ENCODE measurements at places on chromosomes 12 and 14.
A peak's percentile ranks its signal among the peaks of the same experiment; 100 is the strongest.

DNA sequence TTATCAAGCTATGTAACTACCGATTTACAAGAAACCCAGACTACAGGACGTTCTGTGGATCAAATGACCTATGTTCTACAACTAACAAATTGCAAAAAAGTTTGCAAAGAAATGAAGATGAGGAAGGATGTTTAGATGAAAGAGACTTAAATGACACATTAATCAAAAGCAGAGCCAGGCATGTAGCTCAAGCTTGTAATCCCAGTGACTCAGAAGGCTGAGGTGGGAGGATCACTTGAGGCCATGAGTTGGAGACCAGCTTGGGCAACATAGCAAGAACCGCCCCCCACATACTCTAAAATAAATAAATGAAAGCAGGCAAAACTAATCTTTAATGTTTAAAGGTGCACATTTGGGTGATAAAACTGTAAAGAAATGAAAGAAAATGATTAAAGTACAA lies 331.9 kb downstream of the BTG1 start:
- peak; percentile 41 for DNase-seq

DNA sequence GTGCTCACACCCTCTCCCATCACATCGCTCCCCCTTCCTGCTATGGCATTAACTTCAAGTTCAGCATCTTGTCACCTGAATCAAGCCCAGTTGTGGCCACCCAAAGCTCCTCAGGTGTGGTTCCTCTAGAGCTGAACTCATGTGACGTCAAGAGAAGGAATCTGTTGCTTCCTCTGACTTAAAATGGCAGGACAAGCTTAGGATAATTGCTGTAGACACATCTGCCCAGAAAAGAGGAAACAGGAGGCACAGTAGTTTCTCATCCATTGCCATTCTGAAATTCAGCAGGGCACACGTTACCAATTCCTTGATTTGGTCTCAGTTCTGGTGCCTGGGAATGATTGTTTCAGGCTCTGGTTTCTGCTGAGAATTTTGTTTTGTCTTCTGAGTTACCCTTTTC lies 52.1 kb downstream of the RCOR1 start:
- DNase-seq = no peak

DNA sequence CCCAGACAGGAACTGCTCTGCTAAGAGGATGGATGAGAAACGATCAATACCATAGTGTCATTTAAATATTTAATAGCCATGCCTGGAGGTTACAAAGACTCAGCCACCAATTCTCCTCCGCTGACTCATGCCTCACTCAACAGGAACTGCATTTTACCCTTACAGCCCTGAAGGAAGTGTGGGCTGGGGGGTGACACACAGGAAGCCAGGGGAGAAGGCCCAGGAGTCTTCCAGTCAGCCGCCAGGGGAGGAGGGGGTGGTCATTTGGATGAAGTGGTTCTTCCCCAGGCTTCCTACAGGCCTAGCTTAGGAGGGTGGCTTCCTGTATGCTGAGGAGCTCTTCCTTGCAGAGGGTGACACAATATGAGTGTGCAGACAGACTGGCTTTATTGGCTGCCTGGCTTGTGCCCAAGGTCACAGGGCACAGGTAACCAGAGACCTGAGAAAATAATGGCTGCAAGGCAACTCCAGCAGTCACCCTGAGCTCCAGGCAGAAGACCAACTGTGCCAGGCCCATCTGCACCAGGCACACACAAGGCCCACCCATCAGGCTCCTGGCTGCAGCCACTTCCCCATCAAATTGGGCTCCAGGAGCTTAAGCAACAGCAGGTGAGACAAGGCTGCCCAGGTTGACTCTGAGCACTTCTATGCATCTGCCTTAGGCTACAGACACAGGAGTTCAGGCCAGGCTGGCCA lies 30.6 kb upstream of the RPLP0 start:
- DNase-seq = peak; percentile 92

DNA sequence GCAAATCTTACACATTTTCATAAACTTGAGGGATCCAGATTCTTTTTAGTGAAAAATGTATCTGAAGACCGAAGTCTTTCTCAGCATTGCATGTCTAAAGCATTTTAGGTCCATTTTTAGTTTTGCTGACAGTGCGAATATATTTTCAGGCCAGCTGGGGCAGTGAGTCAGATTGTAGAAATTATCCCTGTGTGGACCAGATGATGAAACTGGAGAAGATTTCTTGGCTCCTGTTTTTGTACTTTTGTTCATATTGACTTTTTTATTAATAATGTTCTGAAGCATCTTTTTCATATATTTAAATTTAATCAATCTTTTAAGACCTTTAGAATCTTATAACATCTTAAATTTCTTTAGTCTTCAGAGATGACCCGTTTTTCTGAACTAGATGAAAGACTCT lies 173.1 kb downstream of the FLRT2 start:
- DNase-seq = peak; percentile 10

DNA sequence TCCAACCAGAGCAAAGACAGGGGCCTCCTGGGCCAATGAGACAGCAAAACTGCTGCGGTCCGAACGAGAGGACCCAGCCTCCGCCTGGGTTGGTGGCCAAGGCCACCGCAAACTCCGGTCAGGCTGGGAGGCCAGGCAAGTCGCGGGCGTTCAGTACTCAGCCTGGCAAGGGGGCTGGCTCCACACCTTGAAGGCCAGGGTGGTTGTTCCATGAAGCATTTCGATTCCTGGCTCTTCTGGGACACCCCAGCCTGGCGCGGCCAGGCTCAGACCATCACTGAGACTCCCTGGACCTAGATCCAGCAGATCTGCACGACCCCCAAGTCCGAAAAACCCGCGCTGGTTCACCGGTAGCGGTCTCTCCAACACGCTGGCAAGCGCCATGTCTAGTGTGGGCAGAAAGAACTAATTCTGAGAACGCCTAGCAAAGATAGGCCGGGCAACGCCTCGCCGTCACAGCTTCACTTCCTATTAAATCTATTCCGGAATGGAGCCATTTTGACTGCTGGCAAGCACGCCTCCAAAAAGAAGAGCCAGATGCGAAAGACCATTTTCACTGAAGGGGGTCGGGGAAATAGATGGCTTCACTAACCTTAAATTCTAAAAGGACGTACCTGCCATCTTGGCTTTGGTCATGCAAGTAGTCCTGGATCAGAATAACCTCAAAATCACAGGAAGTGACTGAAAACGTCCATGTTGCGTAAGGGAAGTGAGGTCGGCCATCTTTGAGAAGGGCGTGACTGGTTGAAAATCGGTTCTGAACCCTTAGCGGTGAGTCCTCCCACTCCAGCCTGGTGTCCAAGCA lies at the start of gene PSMB5:
PSMB5 (minus strand) TSS at position 403 of the 805 bp plus-strand sequence; CDS start at position 384, 19 bp downstream.
- DNase-seq = peak; percentile 94

GRCh38 chr12:89801284-89801683 lies 92.6 kb upstream of the ATP2B1 start:
- DNase-seq = peak; percentile 23

DNA sequence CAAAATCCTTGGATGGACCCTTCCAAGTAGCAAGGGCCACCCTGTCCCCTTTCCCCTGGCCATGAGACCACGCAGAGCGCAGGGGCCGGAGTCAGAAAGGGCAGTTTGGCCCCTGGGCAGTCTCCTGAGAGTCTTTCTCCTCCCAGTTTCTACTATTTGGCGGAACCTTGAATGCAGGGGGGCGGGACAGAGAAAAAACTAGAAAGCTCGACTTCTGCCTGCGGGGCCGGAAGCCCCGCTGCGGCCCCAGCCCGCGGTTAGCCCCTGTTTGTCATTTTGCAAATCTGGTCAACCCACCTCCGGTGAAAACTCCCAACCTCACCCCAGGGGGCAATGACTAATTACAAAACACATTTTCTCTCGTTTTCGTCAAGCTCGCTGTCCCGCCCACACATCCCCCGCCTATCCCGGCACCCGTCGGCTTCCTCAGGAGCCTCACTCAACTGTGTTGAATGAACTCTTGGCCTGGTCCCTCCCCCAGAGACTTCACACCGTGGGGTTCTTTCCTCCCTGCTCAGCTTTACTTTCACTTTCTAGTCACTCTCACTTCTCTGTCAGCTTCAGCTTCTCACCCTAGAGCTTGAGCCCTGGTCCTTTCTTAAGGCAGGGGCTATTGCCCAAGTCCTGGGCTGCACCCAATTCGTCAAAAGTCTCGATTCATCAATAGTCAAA lies 66.7 kb downstream of the IRF2BPL start:
- DNase-seq = peak; percentile 100

DNA sequence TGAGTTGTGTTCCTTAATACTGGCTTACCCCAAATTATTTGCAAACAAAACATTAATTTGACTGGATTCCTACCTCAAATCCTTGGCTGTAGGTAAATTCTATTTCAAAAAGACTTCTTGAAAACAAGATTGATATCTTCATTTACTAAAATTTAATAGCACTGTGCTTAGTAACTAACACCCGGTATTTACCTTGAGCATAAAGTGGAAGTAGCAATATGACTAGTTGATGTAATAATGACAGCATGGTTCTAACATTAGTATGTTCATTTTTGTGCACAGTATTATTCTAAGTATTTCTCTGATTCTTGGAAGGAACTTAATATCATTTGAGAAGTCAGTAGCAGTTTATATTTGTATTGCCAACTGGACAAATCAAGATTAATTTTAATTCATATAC lies 96.8 kb downstream of the PPHLN1 start:
- DNase-seq = peak; percentile 5

DNA sequence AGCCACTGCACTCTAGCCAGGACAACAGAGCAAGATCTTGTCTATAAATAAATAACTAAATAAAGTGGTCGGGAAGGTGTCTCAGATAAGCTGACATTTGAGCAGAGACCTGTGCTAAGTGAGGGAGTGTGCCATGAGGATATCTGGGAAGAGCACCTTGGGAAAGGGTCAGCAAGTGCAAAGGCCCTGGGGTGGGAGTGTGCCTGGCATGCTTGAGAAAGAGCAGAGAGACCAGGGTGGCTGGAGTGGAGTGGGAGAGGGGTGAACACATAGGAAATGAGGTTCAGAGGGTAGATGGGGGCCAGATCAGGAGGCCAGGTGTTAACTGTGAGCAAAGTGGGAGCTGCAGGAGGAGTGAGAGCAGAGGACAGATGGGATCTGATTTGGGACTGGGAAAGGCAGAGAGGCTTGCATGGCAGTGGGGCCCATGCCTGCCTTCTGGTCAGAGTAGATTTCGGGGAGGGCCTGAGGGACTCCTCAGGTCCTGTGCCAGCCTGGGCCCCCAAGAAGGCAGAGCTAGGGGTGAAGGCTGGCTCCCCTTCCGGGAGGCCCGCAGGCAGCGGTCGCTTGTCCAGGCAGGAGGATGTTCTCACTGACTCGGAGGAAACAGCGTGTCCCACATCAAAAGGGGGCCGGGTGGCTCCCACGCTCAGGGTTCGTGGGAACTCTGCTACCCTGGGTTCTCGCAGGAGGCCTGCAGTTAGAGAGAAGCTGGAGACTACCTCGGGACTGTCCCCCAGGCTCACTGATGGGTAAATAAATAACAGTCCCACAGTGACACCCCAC lies 32.6 kb downstream of the DTX1 start:
- no peak for DNase-seq
